ENCODE measurements at places on chromosomes 5 and 9.
A peak's percentile ranks its signal among the peaks of the same experiment; 100 is the strongest.

DNA sequence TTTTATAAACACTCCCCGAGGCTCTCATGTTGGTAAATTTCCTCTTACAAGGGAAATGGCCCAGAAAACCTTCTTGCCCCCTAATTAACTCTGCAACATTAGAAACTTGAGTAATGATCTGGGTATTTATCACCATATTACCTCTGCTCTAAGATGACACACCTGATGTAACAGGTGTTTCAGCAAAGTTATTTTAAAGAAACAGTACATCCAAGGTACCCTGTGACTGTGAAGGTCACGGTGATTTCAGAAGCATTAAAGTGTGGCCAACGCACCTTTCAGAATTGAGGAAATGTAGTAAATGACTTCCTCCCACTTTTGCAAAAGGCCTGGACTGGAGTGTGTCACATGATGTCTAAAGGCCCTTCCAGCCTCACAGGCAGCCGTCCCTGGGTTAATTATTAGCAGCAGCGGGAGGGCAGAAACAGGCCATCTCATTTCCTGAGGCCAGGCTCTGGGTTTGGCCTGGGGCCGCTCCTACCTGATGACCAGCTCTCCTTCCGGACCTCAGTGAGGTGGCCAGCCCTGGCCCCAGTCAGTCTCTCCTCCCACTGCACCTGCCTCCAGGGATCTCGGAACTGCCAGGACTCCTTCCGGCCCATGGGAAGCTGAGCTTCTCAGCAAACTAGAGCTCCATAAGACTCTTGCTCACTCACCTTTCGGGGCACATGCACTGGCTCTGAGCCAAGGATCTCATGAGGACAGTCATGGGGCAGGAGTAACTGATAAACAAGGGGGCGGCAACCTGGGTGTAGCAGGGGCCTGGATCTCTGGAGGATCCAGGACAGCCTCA lies 20.7 kb downstream of the PTPN3 start:
- no peaks in the 10 kb centered on the region for H3K27me3 ChIP-seq
- peak overlapping the region; percentile 17 for H3K4me3 ChIP-seq
- H3K27ac ChIP-seq = peak overlapping the region; percentile 89

DNA sequence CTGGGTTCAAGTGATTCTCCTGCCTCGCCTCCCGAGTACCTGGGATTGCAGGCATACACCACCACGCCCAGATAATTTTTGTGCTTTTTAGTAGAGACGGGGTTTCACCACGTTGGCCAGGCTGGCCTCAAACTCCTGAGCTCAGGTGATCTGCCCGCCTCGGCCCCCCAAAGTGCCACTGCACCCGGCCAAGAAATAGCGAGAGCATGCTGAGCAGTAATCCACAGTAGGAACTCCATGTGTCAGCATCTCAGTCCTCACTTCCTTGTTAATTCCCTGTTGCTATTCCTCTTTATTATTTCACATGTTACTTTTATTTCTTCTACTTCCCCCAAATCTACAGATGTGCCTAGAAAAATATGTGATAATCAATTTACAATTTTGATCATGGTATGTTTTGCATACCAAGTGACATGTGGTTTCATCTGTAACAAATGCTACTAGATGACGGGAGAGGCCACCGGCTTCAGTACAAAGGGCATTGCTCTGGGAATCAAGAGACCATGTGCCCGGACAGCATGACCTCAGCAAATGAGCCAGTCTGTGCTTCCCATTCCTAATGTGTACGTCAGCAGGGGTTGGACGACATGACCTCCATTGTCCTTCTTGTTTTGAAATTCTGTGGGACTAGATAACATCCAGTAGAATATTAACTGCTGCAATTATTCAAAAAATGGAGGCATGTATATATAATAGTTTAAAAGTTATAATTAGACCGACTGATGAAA lies 61.6 kb downstream of the FNBP1 start:
- DNase-seq = no peak
- H3K27me3 ChIP-seq = no peaks in the 10 kb centered on the region
- H3K36me3 ChIP-seq = peaks cover 2% of the 10 kb centered on the region
- H3K27ac ChIP-seq = no peak overlapping the region
- H3K4me3 ChIP-seq = no peak overlapping the region

DNA sequence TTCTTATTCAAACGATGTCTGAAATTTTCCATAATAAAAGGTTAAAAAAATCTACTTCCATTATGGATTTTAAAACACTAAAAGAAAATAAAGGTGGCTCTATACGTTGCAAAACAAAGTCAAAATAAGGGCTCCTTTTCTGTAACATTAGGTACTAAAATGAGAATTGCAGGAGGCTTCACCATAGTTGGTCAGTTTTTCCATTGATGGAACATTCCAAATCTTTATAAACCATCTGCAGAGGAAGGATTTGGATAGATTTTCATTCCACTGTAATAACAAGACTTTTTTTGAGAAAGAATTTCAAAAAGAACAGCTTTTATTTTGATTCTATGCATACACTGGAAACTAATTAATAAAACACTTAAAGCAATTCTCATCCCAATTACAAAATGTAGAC lies 145.6 kb downstream of the LURAP1L start:
- no peaks in the 10 kb centered on the region for H3K36me3 ChIP-seq
- H3K27me3 ChIP-seq = no peaks in the 10 kb centered on the region
- DNase-seq = no peak
- 0 out of 2 replicates have a peak, but pooled peaks cover 4% of the 10 kb centered on the region for H3K4me1 ChIP-seq

GRCh38 chr5:124333298-124333979 lies 413.0 kb downstream of the ZNF608 start:
- no peak for DNase-seq
- no peaks in the 10 kb centered on the region for H3K36me3 ChIP-seq
- no peaks in the 10 kb centered on the region for H3K4me1 ChIP-seq
- no peaks in the 10 kb centered on the region for H3K27me3 ChIP-seq

GRCh38 chr9:99490729-99491128 lies 268.6 kb downstream of the SEC61B start:
- H3K4me3 ChIP-seq = no peak overlapping the region
- no peaks in the 10 kb centered on the region for H3K36me3 ChIP-seq
- DNase-seq = no peak

DNA sequence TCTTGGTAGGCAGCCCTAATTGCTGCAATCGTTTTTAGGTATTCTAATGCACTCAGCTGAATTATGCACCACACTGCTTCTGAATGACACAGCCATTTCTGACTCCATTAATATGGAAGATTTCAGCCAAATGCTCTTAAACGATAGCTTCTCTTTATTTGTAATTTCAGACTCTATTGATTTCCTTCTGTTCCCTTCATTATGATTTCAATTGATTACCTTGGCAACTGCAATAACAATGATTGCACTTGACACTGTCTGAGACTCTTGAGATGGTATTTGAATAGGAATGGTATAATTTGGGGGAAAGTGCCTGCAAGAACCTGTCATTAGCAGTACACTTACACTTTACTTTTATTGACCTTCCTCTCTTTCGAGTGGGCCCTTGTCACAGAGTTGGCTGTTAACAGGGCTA lies 296.1 kb upstream of the DMAC1 start:
- H3K4me3 ChIP-seq = no peak overlapping the region
- no peak overlapping the region for H3K27ac ChIP-seq
- H3K27me3 ChIP-seq = no peaks in the 10 kb centered on the region
- H3K36me3 ChIP-seq = no peaks in the 10 kb centered on the region
- DNase-seq = no peak

DNA sequence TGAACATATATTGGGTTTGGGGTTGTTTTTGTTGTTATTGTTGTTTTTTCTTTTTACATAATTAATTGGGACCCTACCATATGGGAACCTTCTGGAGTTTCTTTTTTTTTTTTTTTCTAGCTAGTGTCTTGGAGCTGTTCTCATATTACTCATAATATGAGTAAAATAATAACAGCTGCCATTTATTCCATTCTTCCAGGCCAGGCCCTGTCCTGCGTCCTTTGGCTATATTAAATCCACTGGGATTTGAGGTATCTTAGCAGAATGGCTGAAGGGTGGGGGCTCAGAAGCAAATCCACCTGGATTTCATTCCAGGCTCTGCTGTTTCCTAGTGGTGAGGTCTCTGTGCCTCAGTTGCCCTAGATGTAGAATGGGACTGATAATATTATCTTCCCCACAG lies 47.2 kb upstream of the RPL26L1 start:
- H3K4me3 ChIP-seq = no peak overlapping the region
- no peak overlapping the region for H3K27ac ChIP-seq
- no peaks in the 10 kb centered on the region for H3K27me3 ChIP-seq
- H3K4me1 ChIP-seq = no peaks in the 10 kb centered on the region

- peak overlapping the region; percentile 64 for H3K4me3 ChIP-seq
- DNase-seq = no peak
- H3K4me1 ChIP-seq = peaks cover 5% of the 10 kb centered on the region
- H3K36me3 ChIP-seq = no peaks in the 10 kb centered on the region
These were observed 749 bp downstream of the SOWAHA start for GRCh38 chr5:132813599-132814502.

- H3K4me3 ChIP-seq = no peak overlapping the region
- no peak overlapping the region for H3K27ac ChIP-seq
- H3K27me3 ChIP-seq = no peaks in the 10 kb centered on the region
- H3K4me1 ChIP-seq = peaks cover 28% of the 10 kb centered on the region
- H3K36me3 ChIP-seq = no peaks in the 10 kb centered on the region
These were observed 74.2 kb downstream of the MAMDC2 start for GRCh38 chr9:70117835-70118319.

GRCh38 chr5:177107159-177107558 lies 20.4 kb downstream of the FGFR4 start:
- DNase-seq = no peak
- no peak overlapping the region for H3K4me3 ChIP-seq
- H3K27ac ChIP-seq = no peak overlapping the region
- no peaks in the 10 kb centered on the region for H3K4me1 ChIP-seq
